ENCODE measurements at places on chromosomes 13 and 19.

- DNase-seq, result peak; percentile 83
Observed at GRCh38 chr19:45767410-45767880, 1.6 kb downstream of the SIX5 start.

GRCh38 chr19:6864325-6864940 lies 22.9 kb upstream of the ADGRE1 start:
- DNase-seq, result no peak

- DNase-seq, result no peak
Observed at GRCh38 chr13:69681722-69682121, 425.9 kb upstream of the ATXN8OS start.

DNA sequence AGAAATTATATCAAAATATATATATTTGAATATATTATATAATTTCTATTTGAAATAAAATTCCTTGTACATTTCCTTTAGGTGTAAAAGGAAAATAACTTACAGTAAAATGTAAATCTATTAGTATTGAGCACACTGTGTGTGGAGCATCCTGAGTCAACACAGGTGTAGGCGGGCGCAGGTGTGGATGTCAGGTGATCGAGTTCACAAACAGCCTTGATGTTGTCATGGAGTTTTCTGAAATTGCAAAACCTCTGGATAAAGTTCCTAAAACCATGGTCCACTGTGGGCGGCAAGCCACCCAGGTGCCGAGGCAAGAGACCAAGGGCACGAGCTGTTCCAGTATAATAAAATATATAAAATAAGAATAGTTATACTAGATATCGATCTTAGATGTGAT lies 27.7 kb upstream of the MCF2L start:
- DNase-seq, result no peak

- DNase-seq, result no peak
Observed at GRCh38 chr13:76677043-76677442, 209.2 kb downstream of the KCTD12 start.

- no peak for DNase-seq
Observed at GRCh38 chr19:1214299-1214861, 8.8 kb downstream of the STK11 start.

DNA sequence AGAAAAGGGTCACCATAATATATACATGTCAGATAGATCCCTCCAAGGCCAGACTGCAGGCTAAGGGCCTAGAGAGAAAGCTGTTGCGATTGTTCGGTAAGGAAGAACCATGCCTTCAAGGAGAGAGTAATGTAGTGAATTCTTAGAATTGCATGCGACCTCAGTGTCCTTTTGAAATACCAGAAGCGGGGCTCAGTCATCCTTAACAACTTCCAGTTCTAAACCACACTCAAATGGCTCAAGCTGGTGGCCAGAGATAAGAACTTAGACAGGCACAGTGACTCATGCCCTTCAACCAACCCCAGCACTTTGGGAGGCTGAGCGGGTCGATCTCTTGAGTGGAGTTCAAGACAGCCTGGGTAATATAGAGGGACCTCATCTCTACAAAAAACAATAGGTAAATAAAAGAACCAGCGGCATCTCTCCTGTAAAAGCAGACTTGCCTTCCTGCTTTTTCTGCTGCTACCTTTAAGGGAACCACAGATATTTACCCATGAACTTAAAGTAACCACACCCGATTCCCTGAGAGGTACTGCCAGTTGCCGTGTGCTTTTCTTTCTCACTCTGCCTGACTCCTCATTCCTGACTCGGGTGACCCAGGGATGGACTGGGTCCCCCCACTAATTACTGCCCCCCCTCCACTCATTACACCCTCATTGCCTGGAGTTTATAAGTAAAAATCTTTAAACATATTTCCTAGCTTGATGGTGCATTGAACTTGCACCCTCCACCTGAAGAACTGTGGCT lies 15.4 kb upstream of the SIGLEC6 start:
- no peak for DNase-seq

GRCh38 chr19:11090997-11091702 lies 1.9 kb downstream of the LDLR start:
- no peak for DNase-seq

DNA sequence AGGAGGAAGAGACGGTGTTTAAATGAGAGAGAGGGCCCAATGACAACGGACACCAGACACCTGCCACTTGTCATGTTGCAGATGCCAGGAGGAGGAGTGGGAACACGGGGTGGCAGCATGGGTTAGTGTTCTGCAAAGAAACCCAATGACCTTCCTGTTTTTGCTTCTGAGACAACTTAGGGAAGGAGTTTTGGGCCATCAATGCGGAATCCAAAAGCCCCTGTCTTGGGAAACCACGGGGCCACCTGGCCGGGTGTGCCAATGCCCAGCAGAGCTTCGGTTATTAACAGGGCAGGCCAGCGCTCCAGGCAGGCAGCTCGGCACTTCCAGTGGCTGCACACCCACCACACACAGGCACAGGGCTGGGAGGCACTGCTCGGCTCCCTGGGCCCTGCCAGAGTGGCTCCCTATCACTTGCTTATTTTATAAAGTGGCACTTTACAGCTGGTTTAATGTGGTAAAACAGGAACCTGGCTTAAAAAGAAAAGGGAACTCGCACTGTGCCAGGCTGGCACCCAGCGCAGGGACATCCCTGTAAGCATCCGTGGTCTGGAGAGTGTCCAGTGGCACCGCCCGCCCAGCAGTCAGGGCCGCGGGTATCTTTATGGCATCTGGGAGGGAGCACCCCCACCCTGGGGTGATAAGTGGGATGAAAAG lies 19.1 kb downstream of the ELL start:
- no peak for DNase-seq

DNA sequence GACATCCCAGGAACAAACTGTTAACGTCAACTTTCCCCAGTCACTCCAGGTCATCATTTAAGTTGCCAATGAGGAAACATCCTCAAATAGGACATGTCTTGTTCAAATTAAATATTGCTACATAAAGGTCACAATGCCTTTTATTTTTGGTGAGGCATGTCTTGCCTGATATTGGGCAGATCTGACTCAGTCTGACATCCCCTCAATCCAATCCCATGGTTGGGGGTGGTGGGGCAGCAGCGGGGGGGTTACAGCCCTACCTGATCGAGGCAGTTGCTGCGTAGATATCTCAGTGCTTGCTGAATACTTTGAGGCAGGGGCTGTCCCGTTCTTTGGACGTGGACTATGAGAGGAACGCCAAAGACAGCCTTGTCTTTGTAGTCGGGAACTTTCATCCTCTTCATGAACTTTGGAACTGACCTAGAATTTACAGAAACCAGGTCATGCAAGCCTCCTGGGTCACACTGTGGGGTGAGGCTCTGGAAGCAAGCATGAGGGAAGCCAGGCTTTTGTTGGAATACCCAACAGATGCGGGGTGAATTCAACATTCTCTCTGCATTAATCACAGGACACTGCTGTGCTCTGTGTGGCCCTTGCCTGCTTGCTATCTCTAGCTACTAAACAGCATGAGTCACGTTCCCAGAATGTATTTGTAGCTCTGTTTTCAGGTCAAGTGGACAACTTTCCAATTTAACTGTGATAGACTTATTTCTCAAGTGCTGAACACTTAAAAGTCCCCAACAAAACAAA lies 109.8 kb downstream of the KL start:
- DNase-seq, result peak; percentile 86

DNA sequence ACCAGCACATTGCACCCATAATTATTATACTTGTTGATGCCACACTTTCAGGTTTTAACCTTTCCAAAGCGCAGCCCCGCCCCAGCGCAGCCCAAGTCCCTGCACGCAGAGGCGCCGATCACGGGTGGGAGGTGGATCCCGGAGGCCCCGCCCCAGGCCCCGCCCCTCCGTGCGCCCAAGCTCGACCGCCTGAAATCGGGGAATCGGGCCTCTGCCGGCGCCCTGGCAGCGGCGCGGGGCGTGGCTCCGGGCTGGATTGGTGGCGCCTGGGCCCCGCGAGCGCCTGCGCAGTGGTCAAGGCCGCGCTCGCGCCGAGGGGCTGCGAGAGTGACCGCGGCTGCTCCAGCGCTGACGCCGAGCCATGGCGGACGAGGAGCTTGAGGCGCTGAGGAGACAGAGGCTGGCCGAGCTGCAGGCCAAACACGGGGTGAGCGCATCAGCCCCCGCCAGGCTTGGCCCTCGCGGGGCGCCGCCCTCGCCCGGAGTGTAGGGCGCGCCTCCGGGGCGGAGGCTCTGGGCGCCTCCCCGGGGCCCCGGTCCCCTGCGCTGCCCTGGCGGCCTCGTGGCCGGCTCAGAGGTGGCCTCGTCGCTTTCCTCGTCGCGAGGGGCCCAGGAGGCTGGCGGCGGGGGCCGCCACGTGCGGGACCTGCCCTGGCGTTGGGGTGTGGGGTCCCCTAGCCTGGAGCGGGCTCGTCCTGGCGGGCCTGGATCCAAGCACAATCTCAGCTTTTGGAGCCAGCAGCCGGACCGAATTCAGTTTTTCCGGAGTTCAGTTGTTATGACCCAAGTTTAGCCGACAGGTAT lies at the start of gene PDCD5:
Gene PDCD5 (plus strand): TSS at position 290 of the 804 bp plus-strand sequence. CDS start 72 bp downstream, at position 362.
- DNase-seq, result peak; percentile 97

- DNase-seq, result no peak
Observed at GRCh38 chr13:109454167-109454917, 332.0 kb downstream of the IRS2 start.

- DNase-seq, result no peak
Observed at GRCh38 chr19:37564624-37565369, 29.8 kb downstream of the ZNF571 start.

DNA sequence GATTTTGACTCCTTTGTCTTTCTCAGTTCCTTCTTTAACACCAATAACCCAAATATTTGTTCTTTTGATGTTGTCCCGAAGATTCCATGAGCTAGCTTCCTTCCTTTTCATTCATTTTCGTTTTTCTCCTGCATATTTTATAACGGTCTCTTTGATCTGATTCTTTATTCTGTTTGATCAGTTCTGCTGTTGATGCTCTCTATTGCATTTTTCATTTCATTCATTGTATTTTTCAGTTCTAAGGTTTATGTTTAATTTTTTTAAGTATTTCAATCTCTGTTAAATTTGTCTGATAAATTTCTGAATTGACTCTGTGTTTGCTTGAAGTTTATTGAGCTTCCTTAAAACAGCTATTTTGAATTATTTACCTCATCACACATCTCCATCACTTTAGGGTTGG lies 68.4 kb upstream of the LRCH1 start:
- DNase-seq, result no peak

DNA sequence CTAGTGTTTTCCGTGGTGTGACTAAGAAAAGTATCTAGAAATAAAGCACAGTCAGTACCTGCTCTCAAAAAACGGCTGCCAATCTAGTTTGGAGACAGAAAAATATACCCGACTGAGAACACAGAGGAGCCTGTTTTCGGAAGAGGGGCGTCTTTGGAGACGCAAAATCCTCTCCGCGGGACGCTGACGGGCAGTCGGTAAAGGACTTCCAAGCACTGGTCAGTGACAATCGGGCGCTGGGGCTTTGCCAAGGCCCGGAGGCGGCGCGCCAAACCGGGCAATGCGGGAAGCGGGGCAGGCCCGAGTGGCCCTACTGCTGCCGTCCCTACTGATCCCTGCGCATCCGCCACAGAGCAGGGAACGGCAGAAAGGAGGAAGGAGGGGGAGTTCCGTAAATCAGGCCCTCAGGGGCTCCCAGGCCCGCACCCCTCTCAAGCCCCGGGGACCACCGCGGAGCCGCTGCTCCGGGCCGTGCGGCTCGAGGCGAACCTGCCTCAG lies 588 bp upstream of the DPY19L3 start:
- DNase-seq, result peak; percentile 56

- DNase-seq, result no peak
Observed at GRCh38 chr13:111007209-111007608, 92.3 kb upstream of the ANKRD10 start.

- no peak for DNase-seq
Observed at GRCh38 chr13:39688699-39689405, 33.4 kb downstream of the COG6 start.

DNA sequence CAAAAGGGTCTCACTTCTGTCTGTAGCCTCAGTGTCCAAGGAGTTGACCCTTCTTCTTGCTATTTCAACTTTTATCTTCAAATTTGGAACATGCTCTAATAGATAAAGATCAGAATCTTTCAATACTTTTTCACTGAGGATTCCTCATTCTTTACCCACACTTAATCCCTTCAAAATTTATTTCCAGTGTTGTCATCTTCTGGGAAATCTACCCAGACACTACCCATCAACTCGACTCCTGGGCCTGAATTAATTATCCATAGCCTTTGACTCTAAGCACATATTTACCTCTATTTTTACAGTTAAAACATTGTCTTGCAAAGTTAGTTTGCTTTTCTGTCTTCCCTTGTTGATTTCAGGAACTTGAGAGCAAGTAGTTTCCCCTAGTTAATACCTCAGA lies 1022.5 kb downstream of the PCDH9 start:
- no peak for DNase-seq

GRCh38 chr13:70253834-70254233 lies 145.6 kb upstream of the KLHL1 start:
- no peak for DNase-seq

DNA sequence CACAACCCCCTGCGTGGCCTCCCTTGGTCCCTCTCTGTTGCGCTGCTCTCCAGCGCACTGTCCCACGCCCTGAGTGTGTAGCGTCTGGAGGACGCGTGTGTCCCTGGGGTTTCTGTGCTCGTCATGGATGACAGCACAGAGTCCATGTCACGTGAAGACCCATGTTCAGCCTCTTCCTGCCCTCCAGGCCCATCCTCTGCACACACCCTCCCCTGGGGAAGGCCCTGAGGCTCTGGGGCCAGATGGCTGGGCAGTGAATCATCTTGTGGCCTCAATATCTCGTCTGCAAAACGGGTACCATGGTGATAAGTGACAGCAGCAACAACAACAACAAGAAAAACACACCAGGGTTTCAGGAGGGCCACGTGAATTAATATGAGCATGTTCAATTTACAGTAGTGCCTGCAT lies 71.5 kb upstream of the ARHGEF7 start:
- DNase-seq, result peak; percentile 31

DNA sequence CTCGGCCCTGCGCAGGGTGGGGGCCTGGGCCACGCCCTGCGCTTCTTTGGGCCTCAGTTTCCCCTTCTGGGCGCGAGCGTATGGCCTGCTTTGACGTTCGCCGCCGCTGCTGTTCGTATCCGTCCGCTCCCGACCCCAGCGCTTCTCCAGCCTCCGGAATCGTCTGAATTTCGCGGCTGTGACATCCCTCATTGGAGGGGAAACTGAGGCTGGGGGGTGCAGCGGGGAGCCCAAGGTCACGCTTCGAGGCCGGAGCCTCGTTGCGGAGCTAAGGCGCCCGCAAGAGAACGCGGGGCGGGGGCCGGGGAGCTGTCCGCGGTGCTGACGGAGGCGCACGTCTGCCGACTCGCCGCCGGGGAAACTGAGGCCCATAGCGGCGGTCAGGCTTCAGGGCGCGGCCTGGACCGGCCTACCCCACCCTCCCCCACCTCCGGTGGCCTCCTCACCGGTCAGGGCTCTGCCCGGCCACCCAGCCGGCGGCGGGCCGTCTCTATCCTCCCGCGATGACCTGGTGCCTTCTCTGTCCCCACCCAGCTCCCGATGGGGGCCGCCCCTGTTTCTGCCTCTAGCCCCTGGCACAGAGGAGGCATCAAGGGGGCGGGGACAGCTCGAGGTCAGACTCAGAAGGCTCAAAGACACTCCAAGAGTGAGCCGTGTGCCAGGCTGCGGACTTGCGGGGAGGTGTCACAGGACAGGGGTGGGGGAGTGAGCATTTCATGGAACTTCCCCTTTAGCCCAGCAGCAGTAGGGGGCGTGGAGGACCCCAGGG lies 3.0 kb upstream of the APC2 start:
- DNase-seq, result no peak

Data from uterus (tissue), 4 donors.